ENCODE measurements at places on chromosomes 16 and 17.

DNA sequence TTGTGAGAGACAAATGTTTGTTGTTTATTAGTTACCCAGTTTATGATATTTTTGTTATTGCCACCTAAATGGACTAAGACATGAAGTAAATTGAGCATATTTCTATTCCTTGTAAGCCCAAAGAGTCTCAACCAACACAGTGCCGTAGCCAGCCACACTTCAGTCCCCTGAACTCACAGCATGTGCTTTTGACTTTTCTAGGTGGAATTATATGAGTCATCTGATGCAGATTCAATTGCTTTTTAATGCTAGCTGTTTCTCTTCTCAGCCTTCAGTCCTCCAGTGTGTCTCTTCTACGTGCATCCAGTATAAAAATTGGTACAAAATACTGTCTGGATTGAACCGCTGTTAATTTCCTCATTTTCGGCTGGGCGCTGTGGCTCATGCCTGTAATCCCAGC lies 39.0 kb downstream of the IQCK start:
- no peak for DNase-seq

GRCh38 chr16:66502020-66502913 lies 47.7 kb downstream of the TK2 start:
- DNase-seq = no peak

- no peak for DNase-seq
Observed at GRCh38 chr16:85491798-85492294, 121.3 kb upstream of the GSE1 start.

DNA sequence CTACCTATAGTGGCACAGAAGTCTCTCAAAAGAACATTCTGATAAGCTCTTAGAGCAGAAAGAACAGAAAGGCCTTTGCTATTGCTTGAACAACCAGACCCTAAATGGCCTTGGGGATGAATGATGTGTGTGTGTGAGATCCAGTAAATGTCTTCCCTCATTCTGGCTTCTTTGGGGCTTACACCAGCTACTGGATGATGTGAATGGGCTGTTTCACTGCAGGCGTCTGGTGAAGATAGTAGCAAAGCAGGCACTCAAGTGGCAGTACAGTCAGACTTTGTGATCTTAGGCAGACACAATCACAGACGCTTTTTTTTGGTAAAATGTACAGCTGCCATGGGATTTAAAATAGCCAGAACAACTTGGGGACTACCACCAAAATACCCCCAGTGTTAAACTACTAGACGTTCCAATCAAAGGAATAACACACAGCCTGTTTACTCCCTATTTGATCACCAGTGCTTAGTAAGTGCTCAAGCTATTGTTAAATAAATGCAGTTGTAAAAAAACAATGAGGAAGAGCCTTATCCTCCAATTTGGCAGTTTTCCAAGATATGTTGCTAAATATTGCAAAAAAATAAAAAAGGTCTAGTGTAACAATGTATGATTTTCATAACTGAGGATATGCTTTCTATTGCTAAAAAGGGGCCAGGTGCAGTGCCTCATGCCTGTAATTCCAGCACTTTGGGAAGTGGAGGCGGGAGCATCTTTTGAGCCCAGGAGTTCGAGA lies 17.9 kb downstream of the NDUFAB1 start:
- no peak for DNase-seq

DNA sequence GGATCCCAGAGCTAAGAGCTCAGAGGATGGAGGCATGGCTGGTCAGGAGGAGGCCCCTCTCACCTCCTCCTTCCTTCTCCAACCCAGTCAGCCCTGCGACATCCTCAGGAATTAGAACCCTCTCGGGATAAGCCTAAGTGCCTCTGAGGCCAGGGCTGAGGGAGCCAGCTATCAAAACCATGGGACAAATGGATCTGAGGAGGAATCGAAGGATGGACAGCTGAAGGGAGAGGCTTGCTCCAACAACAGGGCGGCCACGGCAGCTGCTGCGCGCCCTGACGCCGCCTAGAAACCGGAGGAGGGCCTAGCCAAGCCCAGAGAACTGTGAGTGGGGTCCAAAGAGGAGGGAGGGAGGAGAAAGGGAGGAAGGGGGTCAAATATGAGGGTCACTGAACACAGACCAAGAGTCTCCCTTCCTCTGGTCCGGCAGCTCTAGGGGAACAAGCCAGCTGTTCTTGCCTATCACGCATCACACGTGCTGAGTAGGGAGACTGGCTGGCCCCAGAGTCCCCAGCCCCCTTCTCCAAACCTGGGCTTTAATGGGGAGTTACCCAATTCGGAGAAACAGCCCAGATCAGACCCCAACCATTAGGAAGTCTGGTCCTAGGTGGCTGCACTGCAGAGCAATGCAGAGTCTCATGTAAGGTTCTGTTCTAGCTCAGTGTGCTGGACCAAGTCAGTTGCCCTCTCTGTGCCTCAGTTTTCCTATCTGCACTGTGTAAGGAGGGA lies 5.9 kb upstream of the HOXB13 start:
- no peak for DNase-seq

GRCh38 chr17:13728781-13729180 lies 127.1 kb upstream of the HS3ST3A1 start:
- no peak for DNase-seq

DNA sequence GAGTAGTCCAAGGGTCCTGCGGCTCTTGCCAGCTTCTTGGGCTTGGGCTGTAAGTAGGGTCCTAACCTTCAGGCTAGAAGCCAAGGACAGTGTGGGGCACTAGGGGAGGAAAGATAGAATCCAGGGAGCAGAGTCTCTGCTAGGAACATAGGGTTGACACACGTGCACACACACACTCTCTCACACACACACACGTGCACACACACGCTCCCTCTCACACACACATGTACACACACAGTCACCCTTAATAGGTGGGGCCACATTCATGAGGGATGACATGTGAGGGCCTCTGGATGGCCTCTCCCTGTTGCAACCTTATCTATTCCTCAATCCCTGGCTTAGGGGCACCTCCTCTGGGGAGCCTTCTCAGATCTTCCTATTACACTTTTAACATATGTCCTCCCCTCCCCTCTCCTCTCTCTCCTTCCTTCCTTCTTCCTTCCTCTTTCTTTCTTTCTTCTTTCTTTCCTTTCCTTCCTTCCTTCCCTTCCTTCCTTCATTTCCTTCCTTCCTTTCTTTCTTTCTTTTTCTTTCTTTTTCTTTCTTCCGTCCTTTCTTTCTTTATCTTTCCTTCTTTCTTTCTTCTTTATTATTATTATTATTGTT lies 3.1 kb downstream of the EPX start:
- DNase-seq = no peak

Data from CD8-positive, alpha-beta memory T cell (primary cell).